Left ventricle myocardium inferior (tissue), 1 donor: ENCODE measurements at places on chromosomes 4 and X.

DNA sequence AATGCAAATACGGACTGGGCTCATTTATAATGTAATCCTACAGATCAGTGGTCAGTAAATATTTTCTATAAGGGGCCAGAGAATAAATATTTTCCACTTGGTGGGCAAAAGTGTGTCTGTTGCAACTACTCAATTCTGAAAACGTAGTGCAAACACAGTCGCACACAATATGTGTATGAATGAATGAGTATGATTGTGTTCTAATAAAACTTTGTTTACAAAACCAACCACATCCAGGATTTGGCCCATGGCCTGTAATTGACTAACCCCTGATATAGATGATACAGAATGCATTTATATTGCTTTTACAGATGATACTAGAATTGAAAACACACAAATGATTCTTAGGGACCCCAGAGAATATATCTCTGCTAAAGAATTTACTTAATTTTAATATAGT is 197.6 kb downstream of the ASB9 start:
- DNase-seq = no peak

- DNase-seq = no peak
Measured at GRCh38 chr4:23028875-23029274, 336.1 kb downstream of the GBA3 start.

DNA sequence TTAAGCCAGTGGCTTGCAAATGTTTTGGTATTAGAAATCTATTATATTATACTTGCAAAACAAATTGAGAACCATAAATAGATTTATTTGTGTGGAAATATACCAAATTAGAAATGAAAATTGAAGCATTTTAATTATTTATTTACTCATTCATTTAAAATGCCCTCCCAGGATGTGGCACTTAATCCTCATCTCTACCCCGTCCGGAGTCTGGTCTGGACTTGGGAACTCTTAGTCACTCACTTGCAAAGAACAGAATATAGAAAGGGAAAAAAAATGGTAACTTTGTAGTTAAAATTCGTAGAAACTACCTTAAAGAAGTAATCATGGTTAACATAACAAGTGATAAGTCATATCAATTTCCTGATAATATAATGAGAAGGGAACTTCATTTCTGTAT is 775.9 kb upstream of the INTU start:
- DNase-seq = no peak

GRCh38 chr4:925771-926500 is 6.2 kb downstream of the GAK start:
- no peak for DNase-seq

GRCh38 chr4:112288455-112288854 is 2.8 kb upstream of the TIFA start:
- no peak for DNase-seq

DNA sequence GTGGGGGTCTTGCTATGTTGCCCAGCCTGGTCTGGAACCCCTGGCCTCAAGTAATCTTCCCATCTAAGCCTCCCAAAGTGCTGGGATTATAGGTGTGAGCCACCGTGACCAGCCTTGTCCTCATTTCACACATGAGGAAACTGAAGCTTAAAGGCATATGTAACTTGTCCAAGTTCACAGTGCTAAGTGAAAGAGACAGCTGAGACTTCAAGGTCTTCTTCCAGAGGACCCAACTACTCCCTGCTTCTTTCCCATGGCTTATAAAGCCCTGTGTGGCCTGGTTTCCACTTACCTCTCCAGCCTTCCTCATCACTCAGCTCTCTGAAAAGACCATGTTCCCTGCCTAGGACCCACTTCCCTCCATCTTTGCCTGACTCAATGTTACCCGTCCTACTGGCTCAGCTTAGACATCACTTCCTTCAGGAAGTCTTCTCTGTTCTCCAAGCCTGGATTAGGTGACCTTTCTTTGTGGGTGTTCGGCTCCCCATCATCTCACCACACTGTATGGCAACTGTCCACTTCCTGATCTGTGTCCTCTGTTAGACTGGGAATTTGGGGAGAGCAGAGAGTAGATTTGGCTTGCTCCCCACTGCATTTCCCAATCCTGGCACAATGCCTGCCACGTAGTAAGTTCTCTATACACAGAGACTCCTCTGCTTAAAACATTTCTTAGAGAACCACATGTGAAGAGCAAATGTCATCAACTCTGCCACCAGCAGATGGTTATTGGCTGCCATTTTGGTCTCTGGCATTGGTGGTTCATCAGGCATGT is 30.4 kb upstream of the LAMP2 start:
- DNase-seq = peak; percentile 26

DNA sequence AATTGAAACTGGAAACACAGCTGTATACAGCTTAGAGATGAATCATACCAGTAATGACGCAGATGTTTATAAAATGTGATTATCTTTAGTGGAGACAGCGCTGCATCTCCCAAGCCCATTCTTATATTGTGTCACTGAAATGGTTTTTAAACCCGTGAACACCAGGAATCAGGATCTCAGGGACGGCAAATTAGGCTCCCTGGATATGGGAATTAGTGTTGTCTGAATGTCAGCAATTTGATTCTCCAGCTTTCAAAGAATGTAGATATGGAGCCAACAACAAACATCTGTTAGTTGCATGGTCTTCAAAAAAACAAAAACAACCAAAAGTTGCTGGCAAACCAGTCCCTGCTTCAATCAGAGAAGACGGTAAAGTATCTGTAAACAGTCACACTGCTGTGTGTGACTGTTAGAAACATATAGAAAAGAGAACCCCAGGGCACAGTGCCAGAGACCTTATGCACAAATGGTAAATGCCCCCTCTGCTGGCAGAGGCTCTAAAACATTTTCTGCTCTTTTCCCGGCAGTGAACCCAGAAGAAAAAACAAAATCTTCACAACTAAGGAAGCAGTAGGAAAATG is 351.9 kb upstream of the FTHL17 start:
- peak; percentile 17 for DNase-seq

GRCh38 chrX:3669841-3670475 is 43.5 kb downstream of the PRKX start:
- no peak for DNase-seq

DNA sequence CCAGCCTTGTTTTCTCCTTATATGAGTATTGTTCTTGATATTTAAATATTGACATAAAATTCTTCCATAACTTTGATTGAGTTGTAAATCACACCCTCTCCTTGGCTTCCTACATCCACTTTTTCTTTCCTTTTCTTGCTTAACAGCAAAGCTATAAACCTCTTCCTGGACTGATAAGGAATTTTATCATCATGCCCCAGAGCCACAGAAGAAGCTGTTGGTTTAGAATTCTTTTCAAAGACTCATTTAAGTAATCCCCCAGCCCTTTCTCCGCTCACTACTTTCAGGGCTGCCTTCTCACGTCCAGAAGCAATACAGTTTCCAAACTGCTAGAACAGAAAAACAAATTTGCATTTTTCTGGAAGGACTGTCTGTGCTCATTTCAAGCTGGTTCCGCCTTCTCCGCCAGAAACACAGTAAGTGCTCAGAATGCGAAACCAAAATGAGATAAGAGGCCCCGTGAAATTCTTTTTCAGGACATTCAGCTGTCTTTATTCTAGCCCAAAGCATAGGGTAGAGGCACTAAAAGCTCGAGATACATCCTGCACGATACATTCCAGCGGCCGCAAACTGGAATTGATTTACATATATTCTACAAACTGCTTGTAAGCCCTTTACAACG is 849 bp downstream of the MID1 start:
- DNase-seq = no peak

- DNase-seq = no peak
Measured at GRCh38 chrX:17471861-17472260, 96.9 kb downstream of the NHS start.

DNA sequence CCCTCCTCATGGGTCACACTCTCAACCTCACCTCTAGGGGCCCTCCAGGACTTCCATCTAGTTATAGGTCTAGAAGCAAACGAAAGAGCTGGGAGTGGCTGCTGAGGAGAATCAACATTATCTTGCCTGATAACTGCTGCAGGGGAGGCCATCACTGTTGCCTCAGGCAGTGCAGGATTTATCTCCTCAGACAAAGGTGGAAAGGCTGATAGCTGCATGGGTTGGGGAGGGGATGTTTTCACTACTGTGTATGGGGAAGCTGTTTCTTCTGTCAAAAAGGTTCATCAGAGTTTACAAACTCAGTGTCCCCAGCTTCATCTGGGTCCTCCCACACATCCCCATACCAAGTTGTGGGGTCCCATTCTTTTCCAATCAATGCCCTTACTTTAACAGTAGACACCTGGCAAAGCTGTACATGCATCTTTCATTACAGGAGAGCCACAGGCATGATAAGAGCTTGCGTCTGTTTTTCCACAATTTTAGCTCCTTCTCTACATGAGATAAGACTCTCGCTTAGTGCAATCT is 17.6 kb upstream of the PRDM8 start:
- DNase-seq = no peak

GRCh38 chr4:188178806-188179205 is 39.6 kb downstream of the TRIML1 start:
- DNase-seq = no peak

GRCh38 chr4:17009871-17010367 is 111.5 kb upstream of the LDB2 start:
- DNase-seq = no peak

DNA sequence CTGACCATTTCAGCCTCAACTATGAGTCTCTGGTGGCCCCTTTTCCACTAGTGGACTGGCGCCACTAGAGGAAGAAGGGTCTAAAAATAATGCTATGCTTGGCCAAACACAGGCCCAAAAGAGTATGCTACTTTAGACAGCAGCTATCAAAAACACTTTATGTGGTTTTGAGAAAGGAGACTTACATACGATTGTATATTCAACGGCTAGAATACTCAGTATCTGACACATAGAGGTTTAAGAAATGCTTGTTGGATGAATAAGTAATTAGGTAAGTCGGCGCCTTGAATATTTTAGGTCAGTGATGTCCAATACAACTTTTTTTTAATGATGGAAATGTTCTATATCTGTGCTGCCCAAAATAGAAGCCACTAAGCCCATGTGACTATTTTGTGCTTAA is 25.7 kb upstream of the TMPRSS11A start:
- no peak for DNase-seq

DNA sequence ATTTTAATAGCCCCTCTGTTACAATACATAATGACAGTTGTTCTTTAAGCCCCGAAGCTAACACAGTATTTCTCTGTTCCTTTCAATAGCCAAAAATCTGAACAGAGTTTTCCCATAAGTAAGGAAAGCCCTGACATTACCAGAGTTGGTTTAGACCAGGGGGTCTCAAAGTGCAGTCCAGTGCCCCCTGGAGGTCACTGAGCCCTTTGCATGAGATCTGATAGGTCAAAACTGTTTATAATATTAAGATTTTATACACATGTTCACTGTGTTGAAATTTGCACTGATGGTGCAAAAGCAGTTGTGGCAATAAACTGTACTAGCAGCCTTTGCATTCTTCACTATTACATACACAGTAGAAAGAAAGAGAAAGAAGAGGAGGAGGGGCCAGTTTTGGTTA is 177.1 kb downstream of the SPANXN3 start:
- no peak for DNase-seq

DNA sequence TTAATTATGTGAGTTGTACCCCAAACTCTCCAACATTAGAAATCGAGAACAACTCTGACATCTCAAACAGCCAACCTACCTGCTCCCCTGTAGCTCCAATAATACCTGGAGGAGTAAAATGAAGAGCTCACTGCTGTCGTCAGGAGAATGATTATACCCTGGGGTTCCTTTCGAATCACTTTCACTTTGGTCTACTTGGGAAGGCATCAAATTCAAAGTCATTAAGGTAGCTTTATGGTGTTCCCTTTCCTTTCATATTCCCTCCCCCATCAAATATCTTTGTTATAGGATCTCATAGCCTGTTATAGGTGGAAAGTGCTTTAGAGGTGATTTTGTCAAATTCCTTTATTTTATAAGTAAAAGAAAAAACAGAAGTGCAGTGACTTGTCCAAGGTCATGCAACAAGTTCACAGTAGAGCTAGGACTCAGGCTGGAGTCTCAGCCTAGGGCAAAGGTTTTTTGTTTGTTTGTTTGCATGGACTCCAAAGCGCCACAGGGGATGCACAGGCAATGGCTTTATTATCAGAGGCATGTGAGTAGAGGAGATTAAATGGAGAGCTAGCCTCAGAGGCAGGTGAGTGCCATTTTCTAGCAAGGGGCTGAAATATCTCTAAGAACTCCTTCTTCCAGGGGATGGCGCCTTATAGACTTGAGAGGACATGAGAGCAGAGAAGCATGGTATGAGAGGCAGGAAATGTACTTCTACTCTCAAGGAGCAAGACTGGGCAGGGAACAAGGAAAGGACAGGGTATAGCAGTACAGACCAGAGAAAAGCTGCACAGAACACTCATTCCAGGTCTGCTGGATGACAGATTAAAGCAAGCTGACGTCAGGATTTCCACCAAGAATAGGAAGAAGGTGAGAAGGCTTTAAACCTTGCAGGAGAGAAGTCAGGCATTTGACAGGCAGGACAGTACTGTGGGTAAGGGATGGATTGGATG is 262.1 kb upstream of the GPC4 start:
- DNase-seq = no peak

- DNase-seq = no peak
Measured at GRCh38 chrX:40637687-40638086, 9.7 kb downstream of the CXorf38 start.

DNA sequence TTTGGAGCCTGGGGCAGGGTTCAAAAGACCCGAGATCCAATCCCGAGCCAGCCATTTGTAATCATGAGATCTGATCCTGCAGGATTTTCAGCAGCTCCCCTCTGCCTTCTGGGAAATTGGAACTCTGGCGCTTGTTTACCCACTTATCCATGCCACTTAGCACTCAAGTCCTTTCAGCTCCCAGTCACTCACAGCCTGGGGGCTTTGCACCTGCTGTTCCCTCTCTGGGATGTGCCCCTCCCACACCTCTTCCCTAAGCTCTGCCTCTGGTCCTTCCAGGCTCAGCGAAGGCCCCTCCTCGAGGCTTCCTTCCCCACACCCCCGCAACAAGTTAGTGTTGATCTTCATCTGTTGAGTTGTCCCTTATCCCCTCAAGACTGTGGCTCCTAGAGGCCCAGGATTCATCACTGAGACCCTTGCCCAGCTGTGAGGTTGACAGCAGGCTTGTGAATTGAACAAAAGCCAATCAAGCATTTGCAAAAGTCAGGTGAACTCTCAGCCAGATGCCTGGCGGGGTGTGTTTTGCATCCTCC is 99.1 kb upstream of the AFAP1 start:
- no peak for DNase-seq

DNA sequence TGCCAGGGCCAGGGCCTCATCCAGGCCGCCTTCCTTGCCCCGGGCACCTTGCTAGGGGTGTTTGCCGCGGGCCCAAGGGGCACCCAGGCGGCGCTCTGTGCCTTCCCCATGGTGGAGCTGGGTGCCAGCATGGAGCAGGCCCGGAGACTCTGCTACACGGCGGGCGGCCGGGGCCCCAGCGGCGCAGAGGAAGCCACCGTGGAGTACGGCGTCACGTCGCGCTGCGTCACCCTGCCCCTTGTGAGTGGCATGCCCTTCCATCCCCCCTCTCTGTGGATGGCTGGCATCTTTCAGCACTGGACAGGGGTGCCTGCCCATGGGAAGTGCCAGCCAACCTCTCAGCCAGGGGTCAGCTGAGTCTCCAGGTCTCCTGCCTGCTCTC is 3.6 kb downstream of the PLXNB3 start:
- DNase-seq = no peak

GRCh38 chr4:104015680-104016079 is 295.9 kb upstream of the TACR3 start:
- no peak for DNase-seq

GRCh38 chrX:2261831-2262667 is 238.7 kb downstream of the DHRSX start:
- no peak for DNase-seq

- DNase-seq = peak; percentile 49
Measured at GRCh38 chrX:149074398-149074797, 430.7 kb downstream of the IDS start.

GRCh38 chr4:38322714-38323113 is 341.3 kb upstream of the KLF3 start:
- peak; percentile 33 for DNase-seq
